Left ventricle myocardium superior (tissue), 1 donor: ENCODE measurements at places on chromosomes 2 and 18.
A peak's percentile ranks its signal among the peaks of the same experiment; 100 is the strongest.

DNA sequence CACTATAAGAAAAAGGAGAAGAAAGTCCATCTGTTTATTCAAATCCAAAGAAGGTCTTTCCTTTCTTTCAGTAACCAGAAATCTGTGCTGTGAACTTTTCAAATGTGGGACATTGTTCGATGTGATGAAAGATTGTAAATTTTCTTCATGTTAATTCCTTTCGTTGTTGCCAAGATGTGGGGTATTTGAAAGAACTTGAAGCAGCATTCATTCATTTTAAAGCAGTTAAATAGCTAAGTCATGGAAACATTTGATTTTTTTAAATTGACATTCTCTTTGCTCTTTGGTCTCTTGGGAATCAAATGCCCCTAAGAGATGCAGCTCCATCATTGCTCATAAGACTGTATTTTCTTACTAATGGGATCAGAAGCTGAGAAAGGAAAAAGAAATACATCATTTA lies 93.7 kb upstream of the EHBP1 start:
- DNase-seq: no peak

GRCh38 chr2:207395535-207396251 lies 134.1 kb upstream of the CREB1 start:
- no peak for DNase-seq

- DNase-seq: peak; percentile 91
Measured at GRCh38 chr18:3261373-3262233, at the start of gene MYL12B. Gene MYL12B, plus strand, starts transcription at chr18:3262133. Its CDS starts 10,766 bp downstream, at chr18:3272899.

DNA sequence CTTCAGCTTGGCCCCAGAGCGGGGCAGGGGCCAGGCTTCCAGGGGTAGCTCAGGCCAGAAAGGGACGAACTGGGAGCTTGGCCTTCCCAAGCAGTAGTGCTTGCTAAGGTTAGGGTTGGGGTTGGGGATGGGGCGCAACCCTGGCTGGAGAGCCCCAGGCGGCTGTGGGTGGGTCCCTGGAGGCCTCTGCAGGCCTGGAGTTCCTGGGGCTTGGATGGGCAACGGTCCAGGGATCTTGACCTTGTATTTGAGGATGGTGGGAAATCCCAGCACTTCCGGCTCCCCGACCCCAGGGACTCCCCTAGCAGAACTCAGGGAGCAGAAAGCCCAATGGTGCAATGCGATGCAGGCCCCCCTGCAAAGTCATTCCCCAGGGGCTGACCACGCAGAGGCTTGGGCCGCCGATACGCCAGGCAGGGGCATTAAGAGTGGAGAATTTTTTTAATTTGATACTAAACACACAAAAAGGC lies 12.6 kb upstream of the MLPH start:
- DNase-seq: peak; percentile 70

DNA sequence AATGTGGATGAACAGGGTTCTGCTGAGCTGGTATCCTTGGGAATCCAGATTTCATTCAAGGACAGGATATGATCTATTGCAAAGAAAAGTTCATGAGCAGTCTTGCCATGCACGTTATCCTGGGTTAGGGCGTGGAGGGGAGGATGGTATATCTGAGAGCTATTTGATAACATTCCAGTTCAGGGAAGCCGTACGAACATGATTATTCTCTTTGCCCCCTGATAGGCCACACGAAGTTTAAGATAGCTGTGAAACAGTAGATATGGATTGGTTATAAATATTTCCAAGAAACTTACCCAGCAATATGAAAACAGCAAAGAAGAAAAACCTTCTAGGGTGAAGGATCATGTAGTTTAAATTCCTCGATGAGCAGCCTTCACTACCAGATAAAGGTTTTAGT lies 171.9 kb downstream of the LTBP1 start:
- DNase-seq: no peak

- DNase-seq: no peak
Measured at GRCh38 chr2:195561116-195561921, 95.7 kb upstream of the SLC39A10 start.

GRCh38 chr2:161138429-161138828 lies 21.8 kb upstream of the TANK start:
- no peak for DNase-seq

GRCh38 chr2:226759768-226760167 lies 39.9 kb downstream of the IRS1 start:
- peak; percentile 32 for DNase-seq

GRCh38 chr18:23066060-23066459 lies 69.2 kb upstream of the CABLES1 start:
- DNase-seq: no peak

GRCh38 chr2:64963719-64964118 lies 25.5 kb upstream of the SLC1A4 start:
- no peak for DNase-seq
